Non-pigmented ciliary epithelial cell (primary cell): ENCODE measurements at places on chromosomes 6 and 20.

- DNase-seq, result no peak
Measured at GRCh38 chr6:25670208-25670607, 18.2 kb downstream of the SCGN start.

GRCh38 chr6:148671085-148671484 lies 75.7 kb upstream of the UST start:
- DNase-seq, result no peak

DNA sequence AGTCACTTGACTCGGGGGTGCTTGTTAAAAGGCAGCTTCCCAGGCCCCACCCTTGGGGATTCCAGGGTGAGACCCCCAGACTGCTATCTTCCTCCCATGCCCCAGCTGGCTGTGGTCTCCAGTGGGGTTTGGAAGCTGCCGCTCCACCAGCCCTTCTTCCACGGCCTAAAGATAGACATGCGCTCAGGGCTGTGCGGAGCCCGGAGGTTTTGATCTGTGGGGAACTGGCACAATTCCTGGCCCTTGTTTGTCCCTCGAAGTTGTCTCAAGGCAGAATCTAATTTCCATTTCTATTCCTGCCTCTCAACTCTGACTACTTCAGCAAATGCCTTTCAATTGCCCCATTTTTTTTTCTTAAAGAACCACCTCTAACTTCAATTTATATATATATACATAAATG lies 120.7 kb upstream of the SRSF6 start:
- DNase-seq, result no peak

DNA sequence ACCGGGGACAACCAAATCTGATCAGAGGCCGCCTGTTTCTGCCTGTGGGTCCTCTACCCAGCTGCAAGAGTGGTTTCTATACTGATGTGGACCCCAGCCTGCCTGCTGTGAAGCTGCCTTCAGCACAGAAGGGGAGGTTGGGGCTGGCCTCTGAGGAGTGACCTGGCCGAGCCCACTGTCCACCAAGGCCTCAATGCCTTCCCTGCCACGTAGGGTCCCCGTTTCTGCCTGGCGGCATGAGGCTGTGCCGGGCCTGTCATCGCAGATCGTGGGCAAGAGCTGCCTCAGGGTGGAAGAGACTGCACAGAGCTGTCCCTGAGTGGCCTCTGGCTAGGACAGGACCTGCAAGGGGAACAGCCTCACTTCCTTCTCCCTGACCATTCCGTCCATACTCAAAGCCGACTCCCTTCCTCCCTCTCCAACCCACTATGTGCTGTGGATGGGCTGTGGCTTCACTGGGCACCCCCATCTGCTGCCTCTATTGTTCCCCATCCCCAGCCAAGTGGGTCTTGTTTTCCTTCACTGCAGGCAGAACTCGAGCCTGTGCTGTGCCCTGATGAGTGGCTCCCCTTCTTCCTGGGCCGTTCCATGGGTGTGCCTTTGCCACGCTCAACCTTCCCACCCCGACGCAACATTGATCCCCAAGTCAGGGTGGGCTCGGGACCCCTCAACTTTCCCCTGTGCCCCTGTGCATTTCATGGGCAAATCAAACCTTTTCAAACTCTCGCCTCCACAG lies 60.3 kb downstream of the ERMARD start:
- no peak for DNase-seq

DNA sequence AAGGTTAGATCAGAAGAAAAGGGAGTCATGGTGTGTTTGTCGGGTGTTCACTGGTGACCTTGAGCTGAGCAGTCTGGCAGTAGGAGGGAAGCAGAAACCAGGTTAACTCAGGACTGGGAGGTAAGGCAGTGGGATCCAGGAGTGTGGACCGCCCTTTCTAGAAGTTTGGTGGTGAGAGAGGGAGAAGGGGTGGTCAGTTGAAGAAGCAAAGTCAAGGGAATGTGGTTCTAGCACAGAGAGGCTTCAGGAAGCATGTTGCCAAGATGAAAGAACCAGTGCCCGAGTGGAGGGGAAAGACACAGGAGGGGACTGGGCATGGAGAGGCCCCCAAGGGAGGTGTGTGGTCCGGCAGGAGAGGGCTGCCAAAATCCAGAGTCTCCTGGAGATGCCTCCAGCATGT lies 3.6 kb downstream of the MAPK13 start:
- no peak for DNase-seq

DNA sequence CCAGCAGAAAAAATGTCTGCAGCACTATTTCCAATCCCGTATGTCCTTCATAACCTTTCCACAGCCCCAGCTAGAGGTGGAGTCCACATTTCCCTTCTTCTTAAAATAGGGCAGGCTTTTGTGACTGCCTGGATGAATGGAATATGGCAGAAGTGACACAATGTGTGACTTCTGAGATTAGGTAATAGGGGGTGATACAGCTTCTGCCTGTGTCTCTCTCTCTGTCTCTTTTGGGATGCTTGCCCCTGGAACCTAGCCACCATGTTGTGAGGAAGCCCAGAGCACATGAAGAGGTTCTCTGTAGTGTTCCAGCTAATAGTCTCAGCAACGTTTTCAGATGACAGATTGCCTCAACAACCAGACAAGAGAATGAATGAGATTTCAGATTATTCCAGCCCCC lies 51.4 kb downstream of the CLIC5 start:
- DNase-seq, result no peak

- no peak for DNase-seq
Measured at GRCh38 chr6:139394027-139394649, 19.7 kb upstream of the CITED2 start.

DNA sequence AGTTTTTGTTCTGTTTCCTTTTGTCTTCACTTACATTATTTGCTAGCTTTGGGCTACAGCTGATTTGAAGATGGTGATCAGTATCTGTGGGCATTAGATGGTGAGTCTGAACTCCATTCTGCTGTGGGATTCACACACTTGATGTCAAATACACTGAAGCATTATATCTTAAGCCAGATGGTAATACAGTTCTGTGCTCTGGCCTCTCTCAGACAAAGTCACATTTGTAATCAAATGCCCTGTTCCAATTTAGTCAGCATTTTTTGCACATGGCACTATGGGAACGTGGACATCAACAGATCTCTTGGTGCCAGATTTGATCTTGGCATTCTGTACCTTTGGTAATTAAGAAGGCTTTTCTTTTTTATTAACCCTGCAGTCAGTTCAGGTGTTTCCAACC lies 56.0 kb downstream of the SASH1 start:
- no peak for DNase-seq

- DNase-seq, result no peak
Measured at GRCh38 chr20:36467076-36467999, 74.0 kb upstream of the MYL9 start.

- no peak for DNase-seq
Measured at GRCh38 chr6:29147074-29147473, 23.6 kb upstream of the OR2J2 start.
